ENCODE measurements at places on chromosomes 13 and 19.

- no peak for DNase-seq
Measured at GRCh38 chr13:66036024-66036614, 1194.0 kb downstream of the PCDH9 start.

DNA sequence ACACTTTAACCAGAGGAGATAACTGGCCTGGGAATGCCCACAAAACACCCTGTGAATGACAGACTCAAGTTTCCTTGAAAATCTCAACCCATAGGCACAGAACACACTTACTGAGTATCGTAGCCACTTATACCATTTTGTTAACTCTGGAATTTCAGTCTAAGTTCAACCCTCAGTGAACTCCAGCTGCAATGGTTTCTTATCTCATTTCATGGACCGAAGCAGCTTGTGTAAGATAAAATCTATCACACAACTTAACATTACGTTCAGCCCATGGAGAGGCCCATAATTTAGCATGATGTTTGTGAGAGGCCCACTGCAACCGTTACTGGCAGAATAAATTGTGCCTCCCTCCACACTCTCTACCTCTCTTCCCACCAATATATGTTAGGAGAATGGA lies 323.0 kb downstream of the DNAJC15 start:
- no peak for DNase-seq

DNA sequence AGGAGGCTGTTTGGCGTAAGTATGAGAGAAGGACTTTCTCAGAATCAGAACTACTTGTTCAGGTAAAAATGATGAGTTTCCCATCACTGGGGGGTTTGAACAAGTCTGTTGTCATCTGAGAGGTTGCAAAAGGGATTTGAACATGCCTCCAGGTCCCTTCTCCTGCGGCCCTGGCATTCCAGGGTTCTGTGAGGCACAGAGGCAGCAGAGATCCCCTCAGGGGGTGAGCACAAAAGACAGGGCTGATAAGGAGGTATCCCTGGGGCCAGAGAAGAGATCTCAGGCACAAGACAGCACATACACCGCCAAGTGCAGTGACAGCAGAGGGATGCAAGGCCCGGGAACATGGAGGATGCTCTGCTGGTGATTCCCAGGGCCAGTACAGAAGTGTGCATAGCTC lies 275.8 kb upstream of the TSHZ3 start:
- DNase-seq, result no peak

DNA sequence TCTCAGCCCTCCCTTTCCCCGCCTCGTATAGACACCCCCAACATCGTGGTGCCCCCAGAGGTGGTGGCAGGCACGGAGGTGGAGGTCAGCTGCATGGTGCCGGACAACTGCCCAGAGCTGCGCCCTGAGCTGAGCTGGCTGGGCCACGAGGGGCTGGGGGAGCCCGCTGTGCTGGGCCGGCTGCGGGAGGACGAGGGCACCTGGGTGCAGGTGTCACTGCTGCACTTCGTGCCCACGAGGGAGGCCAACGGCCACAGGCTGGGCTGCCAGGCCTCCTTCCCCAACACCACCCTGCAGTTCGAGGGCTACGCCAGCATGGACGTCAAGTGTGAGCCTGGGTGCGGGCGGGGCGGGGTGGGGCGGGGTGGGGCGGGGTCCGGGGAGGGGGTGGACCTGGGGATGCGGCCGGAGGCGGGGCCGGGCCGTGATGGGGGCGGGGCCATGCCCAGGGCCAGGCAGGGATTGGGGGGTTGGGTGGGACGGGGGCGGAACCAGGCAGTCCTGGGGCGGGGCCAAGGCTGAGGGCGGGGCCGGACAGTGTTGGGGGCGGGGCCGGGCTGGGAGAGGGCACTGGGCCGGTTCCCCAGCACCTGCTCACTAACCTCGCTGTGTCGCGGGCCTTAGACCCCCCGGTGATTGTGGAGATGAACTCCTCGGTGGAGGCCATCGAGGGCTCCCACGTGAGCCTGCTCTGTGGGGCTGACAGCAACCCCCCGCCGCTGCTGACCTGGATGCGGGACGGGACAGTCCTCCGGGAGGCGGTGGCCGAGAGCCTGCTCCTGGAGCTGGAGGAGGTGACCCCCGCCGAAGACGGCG lies 7.8 kb downstream of the MAG start:
- no peak for DNase-seq

DNA sequence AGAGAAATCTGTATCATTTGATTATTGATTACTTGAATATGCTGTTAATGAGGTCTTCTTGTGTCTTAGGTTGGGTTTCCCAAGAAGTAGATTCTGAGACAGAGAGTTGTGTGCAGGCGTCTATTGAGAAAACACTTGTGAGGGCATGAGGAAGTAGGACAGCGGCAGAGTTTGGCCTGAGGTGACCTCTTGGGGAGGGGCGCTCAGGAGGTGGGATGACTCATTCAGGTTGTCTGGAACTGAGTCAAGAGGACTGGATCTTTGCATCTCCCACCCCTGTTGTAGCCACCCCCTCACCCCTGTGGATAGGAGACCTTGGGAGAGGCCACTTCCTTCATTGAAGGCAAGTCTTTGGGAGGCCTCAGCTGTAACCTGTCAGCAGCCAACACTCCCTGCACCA lies 35.2 kb upstream of the WDFY2 start:
- no peak for DNase-seq

DNA sequence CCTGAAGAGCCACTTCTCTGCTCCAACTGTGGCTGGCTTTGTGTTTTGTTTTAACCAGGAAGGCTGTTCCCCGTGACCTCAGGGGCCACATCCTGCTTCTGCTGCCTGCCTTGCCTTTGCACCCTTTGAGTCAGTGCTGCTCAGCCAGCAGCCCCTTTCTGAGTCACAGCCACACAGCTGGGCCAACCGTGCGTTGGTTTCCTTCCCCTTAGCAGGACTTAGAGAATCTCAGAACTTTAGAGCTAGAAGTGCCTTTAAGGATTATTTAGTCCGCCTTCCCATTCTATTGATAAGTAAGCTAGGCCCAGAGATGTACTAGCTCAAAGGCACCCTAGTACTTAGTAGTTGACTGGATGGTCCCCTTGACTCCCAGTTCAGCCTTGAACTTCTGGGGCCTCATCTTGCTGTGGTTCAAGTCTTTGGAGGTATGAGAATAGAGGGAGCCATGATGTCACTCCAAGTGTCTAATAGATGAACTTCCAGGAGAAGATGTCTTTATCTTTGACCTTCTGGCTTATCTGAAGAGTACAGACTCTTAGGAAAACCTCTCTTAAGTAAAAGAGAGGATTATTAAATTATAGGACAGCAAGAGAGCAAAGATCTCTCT lies 8.0 kb downstream of the RGCC start:
- peak; percentile 78 for DNase-seq

- DNase-seq, result no peak
Measured at GRCh38 chr13:113078902-113079780, 26.4 kb upstream of the F7 start.

All from T-helper 17 cell (primary cell).